ENCODE measurements at places on chromosomes 1 and 21.

GRCh38 chr1:77276941-77277340 lies 4.9 kb upstream of the AK5 start:
- DNase-seq = no peak

DNA sequence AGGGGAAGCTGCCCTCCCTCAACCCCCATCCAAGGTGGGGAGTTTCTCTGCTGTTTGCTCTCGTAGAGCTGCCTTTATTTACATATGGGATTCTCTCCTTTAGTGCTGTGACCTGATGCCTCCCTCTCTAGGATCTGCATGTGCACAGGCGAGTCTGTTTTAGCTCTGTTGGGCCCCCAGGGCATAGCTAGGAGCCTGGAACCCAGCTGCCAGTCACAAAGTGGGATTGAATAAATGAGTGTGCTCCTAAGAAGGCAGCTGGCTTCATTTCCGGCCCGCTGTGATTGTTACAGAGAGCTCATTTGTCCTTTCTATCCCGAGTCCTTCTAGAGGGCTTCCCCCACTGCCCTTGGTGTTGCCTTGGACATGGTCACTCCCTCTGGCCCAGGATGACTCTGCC lies 176.6 kb downstream of the GRIK3 start:
- no peak for DNase-seq

DNA sequence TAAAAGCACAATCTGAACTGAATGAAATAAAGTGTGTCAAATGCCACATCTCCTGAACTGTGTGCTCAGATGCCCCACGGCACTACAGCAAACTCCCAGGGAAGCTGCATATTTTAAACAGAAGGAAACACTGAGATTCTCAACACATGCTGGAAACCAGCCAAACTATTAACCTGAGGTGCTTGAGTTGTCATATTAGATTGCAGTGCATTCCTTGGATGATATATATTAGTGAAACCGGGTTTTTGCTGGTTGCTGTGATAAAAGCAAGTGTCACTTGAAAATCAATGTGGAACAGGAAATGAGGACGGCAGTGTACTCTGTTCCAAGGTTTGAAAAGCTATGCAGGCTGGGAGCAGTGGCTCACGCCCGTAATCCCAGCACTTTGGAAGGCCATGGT lies 8.7 kb downstream of the SYNJ1 start:
- no peak for DNase-seq

DNA sequence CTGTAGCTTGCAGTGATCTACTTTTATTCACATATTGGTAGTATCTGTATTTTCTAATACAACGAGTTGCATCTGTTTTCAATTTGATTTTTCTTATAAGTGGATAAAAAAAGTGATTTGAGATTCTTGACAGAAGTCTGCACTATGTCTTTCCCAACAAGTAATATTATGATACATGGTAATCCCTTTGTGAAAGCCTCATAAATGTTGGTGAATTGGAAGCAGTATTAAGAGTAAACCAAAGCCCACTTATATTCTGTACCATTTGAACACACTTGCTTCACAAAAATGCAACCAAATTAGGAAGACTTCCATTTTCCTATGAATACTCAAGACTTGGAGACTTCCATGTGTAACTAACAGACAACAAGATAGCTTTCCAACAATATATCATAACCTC lies 172.0 kb downstream of the HMCN1 start:
- no peak for DNase-seq

GRCh38 chr1:234617986-234618736 lies 8.2 kb upstream of the IRF2BP2 start:
- DNase-seq = peak; percentile 18

GRCh38 chr1:208031316-208031931 lies 120.5 kb upstream of the CD34 start:
- no peak for DNase-seq

DNA sequence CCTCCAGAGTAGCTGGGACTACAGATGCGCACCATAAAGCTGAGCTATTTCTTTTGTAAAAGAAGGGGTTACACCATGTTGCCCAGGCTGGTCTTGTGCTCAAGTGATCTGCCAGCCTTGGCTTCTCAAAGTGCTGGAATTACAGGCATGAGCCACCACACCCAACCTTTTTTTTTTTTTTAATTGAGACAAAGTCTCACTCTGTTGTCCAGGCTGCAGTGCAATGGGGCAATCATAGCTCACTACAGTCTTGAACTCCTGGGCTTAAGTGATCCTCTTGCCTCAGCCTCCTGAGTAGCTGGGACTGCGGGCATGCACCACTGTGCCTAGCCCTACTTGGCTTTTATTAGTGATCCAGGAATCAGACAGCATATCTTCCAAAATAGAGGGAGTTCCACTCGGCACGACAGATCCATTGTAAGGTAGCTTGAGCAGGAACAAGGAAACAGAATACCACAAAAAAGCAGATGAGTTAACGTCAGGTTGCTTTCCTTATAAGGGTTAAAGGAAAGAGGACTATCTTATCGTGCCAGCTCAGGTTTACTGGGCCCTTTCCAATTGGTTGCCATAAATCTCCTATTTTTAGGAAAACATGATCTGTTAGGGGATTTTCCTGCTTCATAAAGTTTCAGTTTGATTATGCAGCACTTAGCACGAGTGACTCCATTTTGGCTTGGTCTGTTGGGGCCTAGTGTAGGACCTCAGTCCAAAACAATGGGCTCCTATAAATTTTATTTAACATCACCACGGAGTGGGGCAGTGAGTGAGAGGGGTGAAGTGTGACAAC lies 45.2 kb downstream of the NENF start:
- DNase-seq = no peak

DNA sequence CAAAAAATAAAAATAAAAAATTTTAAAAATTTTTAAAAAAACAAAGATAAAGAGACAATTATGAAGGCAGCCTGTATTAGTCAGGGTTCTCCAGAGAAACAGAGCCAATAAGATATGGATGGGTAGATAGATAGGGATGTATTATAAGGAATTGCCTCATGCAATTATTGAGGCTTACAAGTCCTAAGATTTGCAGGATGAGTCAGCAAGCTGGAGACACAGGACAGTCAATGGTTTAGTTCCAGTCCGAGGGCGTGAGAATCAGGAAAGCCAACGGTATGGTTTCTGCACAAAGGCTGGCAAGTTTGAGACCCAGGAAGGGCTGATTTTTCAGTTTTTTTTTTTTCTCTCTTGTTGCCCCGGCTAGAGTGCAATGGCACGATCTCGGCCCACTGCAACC lies 24.1 kb upstream of the EIF4G3 start:
- DNase-seq = peak; percentile 55

- no peak for DNase-seq
These were observed 23.3 kb downstream of the LPAR3 start for GRCh38 chr1:84869720-84870119.

- DNase-seq = no peak
These were observed 53.6 kb downstream of the ADCY10 start for GRCh38 chr1:167860231-167860923.

- no peak for DNase-seq
These were observed 13.2 kb downstream of the CAPZB start for GRCh38 chr1:19472174-19472573.

- DNase-seq = no peak
These were observed 11.8 kb downstream of the TMEM35B start for GRCh38 chr1:34973326-34973725.

GRCh38 chr1:83102630-83103071 lies 896.3 kb downstream of the TTLL7 start:
- DNase-seq = no peak

GRCh38 chr1:28031173-28031572 lies 57.2 kb downstream of the EYA3 start:
- no peak for DNase-seq

DNA sequence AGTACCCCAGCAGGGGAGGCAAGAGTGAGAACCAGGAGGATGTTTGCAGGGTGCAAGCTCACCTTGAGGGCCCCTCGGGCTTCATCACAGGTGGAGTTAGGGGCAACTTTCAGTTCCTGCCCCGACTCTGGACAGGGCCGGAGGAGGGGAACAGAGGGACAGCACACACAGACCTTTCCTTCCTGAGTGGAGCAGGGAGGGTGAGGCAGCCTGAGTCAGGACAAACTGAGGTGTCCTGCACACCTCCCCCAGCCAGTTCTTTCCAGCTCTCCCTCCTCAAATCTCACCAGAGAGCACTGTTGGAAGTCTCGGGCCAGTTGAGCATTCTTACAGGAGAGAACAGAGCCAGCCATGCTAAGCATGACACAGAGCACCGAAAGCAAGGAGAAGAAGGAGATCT lies 1.5 kb downstream of the ENTREP3 start:
- peak; percentile 14 for DNase-seq

DNA sequence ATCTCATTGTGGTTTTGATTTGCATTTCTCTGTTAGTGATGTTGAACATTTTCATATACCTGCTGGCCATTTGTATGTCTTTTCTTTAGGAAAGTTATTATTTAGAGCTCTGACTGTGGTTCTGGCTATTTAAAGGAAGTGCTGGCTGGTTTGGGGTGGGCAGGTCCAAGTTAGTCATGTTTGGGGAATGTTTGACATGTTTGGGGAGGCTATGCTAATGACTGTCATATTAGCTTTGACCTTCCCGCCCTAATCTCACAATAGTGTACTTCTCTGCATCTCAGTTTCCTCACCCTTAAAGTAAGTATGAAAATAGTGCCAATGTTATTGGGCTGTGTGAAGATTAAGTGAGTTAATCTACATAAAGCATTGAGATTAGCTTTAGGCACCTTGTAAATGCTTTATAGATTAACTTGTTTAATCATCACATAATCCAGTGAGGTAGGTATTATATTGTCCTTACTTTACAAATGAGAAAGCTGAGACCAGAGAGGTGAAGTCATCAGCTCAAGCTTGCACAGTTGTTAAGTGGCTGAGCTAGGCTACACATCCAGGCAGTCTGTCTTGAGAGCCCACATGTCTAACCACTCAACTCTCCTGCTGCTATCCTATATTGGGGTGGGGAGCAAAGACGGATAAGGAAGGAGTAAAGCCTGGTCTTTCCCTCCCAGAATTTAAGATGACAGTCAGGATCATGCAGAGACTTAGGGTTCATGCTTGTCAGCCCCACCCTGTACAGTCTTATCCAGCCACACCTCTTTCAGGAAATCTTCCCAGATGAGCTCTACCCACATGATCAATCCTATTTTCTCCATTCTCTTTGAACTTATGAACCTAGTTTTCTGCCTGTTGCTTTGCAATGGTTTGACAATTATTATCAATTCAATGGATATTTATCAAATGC lies 22.8 kb upstream of the CRNN start:
- DNase-seq = no peak

GRCh38 chr1:1677718-1678580 lies 14.6 kb downstream of the SLC35E2B start:
- no peak for DNase-seq

- DNase-seq = no peak
These were observed 362.3 kb upstream of the VAMP3 start for GRCh38 chr1:7408771-7409150.

GRCh38 chr1:76160225-76160624 lies 85.7 kb downstream of the ST6GALNAC3 start:
- DNase-seq = no peak

DNA sequence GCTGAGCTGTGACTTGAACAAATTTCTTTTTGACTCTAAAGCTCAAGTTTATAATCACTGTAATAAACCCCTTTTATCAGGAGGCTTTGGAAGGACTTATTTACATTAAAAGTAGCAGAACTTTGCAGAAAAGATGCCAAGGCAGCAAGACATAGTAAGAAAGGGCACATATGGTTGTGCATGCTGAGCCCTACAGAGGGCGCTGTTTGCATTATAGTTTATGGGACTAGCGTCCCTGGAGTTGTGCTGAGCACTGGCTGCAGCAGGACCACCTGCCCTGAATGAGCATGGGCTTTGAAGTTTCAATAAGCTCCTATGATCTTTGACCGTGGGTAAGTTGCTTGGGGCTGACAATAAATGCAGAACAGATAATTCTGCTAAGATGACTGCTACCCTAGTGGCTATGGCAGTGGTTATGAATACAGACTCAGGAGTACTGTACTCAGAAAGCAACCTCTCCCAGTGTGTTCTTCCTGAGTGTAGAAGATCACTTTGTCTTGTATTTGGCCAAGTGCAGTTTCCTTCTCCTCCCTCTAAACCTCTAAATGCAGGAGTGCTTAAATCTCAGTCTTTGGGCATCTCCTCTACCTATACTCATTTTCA lies 45.4 kb upstream of the USP1 start:
- DNase-seq = no peak

GRCh38 chr1:100343897-100344296 lies 8.4 kb upstream of the CDC14A start:
- no peak for DNase-seq

DNA sequence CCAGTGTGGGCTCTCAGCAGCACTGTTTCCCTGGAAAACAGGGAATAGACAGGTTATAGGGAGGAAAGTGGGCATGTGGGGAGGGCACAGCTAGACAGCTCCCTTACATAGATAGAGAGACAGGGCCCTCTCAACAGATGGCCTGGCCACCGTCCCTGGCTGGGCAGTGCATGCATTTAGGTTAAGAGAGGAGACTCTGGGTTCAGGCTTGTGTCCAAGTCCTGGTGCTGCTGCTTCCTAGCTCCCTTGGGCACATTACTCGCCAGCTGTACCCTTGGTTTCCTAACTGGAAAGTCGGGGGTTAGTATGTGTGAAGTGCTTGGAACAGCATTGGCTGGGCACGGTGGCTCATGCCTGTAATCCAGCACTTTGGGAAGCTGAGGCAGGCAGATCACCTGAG lies 9.1 kb downstream of the PLOD1 start:
- DNase-seq = no peak

DNA sequence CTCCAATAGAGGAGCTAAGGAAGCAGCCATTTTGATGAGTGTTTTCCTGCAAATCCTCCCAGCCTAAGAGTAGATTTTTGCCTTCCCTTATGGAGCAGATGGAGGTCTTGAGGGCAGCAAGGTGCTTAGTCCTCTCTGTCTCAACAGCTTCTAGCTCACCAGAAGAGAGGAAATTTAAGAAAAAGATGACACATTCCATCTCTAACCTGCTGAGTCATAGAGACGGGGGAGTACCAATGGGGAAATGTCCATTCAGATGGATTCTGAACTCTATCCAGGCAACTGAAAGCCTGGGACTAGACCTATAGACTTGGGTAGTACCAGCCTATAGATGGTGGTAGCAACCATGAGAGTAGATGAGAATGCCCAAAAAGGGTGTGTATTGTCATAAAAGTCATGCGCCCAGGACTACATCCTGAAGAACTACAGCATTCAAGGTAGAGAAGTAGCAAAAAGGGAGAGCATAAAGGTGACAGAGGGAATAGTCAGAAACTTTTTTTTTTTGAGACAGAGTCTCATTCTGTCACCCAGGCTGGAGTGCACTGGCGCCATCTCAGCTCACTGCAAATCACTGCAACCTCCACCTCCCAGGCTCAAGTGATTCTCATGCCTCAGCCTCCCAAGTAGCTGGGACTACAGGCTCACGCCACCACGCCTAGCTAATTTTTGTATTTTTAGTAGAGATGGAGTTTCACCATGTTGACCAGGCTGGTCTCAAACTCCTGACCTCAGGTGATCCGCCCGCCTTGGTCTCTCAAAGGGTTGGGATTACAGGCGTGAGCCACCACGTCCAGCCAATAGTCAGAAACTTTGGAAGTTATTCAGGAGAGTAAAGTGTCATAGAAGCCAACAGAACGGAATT lies 10.7 kb upstream of the ELOA start:
- DNase-seq = peak; percentile 24

- DNase-seq = no peak
These were observed 42.0 kb downstream of the CAPZB start for GRCh38 chr1:19443326-19443725.

All from RCC 7860 (cell line).